ENCODE measurements at places on chromosomes 5 and 9.
A peak's percentile ranks its signal among the peaks of the same experiment; 100 is the strongest.

DNA sequence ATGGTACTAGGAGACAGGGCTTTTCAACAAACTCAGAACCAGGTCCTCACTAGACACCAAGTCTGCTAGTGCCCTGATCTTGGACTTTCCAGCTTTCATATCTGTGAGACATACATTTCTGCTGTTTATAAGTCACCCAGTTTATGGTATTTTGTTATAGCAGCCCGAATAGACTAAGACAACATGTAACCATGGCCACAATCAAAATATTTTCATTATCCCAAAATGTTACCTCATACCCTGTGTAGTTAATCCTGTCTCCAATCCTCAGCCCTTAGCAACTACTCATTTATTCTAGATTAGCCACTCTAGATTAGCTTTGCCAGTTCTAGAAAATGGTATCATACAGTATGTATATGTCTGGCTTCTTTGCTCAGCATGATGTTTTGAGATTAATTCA, 6.3 kb upstream of the ATG10 start:
- DNase-seq, result no peak

- DNase-seq, result no peak
These were observed 207.1 kb upstream of the PAPPA start for GRCh38 chr9:115946530-115946929.

DNA sequence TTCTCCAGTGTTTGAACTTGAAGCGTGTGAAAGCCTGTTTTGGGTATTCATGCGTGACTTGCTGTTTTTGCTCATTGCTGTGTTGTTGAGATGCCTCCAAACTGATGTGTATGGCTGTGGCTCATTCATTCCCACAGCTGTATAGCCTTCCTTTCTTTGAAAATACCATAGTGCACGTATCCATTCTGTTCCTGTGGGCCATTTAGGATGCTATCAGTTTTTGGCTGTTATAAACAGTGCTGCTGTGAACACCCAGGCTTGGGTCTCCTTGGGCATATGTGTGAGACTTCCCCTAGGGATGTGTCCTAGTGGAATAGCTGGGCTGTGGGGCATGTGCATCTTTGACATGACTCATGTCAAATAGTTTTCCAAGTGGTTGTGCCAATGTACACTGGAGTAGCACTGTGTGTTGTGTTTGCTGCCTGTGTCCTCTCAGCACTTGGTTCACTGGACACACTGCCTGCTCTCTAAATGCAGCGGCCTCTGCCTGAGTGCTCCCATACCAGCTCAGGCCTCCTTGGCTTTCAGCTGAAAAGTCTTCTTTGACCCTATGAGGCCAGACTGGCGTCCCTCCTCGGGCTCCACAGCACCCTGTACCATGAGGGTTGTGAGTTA, 102.6 kb upstream of the TBC1D2 start:
- DNase-seq, result no peak

GRCh38 chr9:116250891-116251290, 97.3 kb downstream of the PAPPA start:
- DNase-seq, result no peak

DNA sequence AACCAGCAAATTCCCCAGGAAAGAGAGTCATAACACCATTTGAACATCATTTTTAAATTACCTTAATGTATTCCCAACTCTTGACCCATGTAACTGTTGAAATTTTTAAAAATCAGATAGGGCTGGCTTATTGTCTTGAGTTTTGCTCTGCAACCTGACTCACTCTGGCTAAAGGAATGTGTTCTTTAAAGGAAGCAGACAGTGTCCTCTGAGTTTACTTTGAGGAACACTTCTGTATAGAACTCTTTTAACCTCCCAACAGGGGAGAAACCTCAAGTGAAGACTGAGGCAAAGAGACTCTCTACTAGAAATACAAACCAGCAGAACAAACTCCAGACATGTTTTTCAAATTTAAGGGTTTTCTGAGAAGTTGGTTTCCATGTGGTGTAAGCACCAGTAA, 248.9 kb downstream of the CWC27 start:
- DNase-seq, result no peak

DNA sequence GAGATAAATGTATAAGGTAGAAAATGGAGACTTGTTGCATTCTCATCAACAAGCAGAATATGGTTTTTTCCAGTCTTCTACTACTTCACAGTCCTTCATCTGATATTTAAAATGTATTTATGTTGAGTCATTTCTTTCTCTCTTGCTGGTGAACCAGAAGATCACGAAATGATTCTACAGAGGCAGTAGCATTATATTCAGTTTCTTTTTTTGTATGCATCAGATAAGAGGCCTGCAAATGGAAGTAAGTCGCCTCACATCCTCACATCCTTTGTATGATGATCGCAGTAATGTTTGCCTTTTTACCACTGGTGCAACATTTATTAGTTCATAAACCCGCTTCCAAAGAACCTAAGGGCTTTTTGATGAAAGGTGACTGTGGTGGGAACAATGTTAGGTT, 22.1 kb upstream of the IL13 start:
- no peak for DNase-seq

GRCh38 chr5:77208507-77209163, 1.8 kb upstream of the PDE8B start:
- no peak for DNase-seq

GRCh38 chr9:22682961-22683699, 236.5 kb downstream of the DMRTA1 start:
- no peak for DNase-seq

DNA sequence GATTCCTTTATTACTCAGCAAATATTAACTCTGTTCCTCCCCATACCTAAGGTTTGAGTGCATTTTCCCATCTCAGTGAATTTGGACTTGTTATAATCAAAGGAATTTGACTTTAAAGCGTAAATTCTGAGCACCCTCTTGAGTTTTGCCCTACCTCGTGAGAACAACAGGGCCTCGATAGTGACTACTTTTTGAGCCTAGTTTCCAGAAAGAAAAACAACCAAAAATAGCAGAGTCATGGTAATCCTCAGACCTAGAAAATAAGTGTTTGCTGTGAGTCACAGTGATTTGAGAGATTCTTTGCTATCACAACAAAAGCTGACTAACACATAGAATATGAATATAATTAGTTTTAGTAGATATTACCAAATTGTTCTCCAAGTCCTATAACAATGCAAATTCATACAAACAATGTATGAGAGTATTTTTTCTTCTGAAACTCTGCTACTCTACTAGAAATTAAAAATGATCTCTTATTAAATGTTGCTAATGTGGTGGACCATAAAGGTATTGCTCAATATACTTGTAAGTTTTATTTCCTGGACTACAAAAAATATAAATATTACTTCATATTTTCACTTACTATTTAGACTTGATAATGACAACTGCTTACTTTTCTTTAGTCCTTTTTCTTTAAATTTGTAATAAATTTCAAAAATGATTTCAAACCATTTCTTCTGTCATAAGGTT, 759.7 kb downstream of the BRINP1 start:
- no peak for DNase-seq

DNA sequence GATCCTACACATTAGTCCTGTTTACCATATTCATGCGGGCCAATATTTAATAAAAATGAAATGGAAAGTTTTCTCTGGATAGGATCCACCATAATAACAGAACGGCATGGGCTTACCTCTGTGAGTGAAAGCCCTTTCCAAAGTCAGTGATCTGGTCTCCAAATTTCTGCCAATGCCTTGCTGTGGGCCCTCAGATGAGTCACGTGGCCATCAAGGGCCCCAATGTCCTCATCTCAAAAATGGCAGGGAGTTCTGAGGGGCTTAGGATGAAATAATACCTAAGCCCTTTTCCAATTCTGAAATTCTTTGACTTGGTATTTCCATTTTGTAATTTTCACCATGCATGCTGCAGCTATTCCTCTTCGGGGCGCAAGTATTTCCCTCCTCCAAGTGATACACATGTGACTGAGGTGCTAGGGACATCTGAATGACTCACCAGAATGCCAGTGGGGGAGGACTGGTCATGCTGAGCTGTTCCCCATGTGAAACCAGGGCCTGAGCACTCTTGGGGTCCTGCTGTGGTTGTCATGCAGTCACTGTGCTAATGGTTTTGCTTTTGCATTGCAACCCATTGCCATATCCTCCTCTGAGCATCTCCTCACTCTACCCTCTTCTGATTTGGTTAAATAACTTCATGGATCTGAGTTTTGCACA, 35.0 kb downstream of the ITK start:
- DNase-seq, result no peak

DNA sequence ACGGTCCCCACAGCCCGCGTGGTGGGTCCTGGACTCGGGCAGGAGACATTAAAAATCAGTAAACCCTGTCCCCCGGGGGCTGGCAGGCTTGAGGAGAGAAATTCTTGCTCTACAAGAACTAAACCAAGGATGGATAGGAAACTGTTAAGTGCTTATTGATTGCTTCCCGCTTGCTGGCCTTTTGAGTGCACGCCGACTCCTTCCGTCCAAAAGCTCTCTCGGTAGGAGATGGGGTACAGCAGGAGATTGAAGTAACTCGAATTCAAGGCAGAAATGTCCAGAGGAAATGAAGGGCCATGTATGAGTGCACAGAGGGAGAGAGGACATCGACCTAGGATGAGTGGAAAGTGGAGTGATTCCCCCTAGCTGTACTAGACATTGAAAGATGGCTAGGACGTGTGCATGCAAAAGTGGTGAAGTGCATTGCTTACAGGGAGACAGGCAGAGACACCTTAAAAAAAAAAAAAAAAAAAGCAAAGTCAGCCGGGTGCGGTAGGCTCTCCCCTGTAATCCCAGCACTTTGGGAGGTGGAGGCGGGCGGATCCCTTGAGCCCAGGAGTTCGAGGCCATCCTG, 923 bp downstream of the RECK start:
- peak; percentile 36 for DNase-seq

DNA sequence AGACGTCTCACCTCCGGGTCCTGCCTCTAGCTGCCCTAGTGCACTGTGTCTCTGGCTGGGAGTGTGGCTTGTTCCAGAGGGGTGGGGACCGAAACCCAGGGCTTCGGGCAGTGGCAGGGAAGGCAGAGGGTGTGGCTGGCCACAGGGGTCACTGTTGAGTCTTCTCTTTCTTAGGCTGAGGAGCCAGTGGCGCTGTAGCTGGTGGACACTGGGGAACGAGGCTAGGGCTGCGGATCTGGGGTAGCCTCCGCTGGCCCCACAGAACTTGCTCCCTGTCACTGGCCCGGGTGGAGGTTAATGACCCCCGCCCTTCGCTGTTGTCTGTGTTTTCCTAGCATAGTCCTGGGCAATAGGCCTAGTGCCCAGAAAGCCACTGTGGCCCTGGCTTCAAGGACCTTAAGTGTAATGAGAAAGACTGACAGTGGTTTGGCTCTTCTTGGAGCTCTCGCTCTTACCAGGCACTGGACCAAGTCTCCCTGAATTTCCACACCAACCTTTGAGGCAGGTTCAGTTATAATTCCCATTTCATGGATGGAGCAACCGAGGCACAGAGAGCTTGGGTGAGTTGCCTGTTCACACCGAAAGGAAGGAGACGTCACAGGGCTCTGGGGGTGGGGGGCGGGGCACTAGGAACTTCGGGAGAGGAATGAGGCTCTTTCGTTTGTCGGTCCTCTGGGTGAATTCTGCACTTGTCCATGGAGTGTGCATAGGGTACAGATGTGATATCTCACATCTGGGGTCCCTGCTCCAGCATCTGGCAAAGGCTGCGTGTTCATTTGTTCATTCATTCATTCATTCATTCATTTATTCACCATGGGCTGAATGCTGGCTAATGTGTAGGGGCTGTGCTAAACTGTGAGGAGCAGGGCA, 4.8 kb upstream of the IER5L start:
- peak; percentile 38 for DNase-seq

- no peak for DNase-seq
These were observed 39.0 kb downstream of the ESM1 start for GRCh38 chr5:54946306-54946819.

- no peak for DNase-seq
These were observed 70.5 kb downstream of the EPB41L4B start for GRCh38 chr9:109250311-109250741.

DNA sequence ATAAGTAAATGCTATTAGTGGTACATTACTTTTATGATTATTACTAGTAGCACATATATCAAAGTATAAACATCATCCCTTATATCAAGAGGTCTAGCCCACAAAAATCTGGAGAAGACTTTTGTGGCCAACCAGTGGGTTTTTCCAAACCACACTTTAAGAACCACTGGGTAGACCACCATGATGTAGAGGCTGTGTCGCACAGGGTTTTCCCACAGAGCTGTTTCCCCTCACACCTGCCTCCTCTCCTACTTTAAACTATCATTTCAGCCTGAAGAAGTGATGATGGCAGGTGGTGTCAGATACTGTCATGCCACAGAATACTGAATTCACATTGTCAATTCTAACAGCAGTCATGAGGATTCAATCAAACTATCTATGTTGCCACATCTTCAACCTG, 109.2 kb downstream of the FBXW11 start:
- DNase-seq, result no peak

DNA sequence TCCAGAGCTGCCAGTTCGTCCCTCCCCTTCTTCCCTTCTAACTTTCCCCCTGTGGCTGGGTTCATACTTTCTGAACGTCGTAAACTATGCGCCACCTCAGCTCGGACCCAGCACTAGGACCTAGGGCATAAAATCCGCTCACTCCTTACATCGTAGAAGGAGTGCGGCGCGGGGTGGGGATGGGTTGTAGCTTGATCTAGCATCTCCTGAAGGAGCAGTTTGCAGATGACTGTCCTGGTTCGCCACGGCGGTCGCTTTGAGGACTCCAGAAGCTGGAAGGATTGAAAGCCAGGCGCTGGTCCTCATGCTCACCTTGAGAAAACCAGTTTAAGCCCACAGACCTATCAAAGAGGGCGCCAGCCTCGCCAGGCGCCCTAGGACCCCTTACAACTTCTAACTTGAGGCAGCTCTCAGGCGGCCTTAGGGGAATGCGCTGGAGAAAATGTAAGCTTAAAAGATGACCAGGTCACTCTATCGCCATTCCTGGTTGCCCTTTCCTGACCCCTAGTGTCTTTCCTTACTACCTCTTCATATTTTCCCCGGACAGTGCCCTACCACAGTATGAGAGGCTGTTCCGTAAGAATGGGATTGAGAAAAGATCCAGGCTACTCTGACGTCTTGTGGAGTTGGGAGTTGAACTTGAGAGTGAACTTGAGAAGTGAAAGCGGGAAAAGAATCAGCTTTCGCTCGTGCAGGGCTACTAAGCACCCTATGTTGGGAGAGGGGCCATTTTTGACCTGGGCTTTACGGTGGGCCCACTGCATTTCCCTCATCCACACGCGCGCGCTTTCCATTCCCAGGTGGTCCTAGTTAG, 2.8 kb downstream of the RORB start:
- DNase-seq, result no peak

DNA sequence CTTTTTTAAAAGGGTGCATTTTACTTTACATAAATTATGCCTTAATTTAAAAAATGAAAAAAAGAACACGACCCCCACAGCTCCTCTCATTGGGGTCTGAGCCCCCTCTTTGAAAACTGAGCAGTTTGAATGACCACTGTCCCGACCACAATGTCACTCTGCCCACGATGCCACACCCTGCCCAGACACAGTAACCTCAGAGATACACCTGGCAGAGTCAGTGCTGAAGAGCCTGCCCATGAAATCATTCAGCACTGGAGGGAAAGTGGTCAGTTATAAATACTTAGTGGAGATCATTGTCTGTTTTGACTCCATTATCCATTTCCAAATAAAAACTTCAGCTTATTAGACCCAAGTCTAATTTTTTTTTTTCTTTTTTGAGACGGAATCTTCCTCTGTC, 49.3 kb downstream of the DNAJC21 start:
- no peak for DNase-seq

GRCh38 chr5:84419742-84420141, 35.1 kb upstream of the EDIL3 start:
- no peak for DNase-seq

- no peak for DNase-seq
These were observed 13.6 kb upstream of the AFAP1L1 start for GRCh38 chr5:149257889-149258705.

- no peak for DNase-seq
These were observed 4.8 kb downstream of the GM2A start for GRCh38 chr5:151257731-151258181.

Measured in D341Med (cell line).